Neuronal stem cell (in vitro differentiated cells): ENCODE measurements at places on chromosomes 5 and 9.

DNA sequence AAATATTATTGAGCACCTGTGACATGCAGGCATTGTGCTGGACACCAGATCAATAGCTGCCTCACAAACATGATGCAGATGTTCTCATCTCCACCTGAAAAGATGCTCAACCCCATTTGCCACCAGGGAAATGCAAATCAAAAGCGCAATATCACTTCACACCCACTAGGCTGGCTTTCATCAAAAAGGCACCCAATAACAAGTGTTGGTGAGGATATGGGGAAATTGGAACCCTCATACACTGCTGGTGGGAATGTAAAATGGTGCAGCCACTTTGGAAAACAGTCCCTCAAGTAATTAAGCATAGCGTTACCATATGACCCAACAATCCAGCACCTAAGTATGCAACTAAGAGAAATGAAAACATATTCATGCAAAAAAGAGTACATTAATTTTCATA, 24.7 kb downstream of the FGF1 start:
- no peak for DNase-seq

- no peak for DNase-seq
These were observed 134.0 kb downstream of the KCTD16 start for GRCh38 chr5:144304688-144305087.

GRCh38 chr5:109305352-109305751, 104.4 kb downstream of the PJA2 start:
- DNase-seq: no peak

DNA sequence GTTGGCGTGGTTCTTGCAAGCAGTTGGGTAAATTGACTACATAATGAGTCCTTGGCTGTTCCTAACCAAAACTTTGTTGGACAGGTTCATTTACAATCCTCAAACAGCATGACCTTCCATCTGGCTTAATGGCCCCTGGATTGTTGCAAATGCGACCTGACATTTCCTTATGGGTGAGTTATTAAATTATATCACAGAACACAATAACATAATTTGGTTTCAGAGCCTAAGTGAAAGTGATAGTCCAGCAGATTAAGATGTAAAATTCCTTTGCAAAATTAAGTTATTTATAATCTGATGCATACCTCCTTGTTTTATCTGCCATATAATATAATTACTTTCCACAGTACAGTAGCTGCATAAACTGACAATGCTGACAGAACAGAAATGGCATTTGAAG, 224.4 kb downstream of the TUSC1 start:
- no peak for DNase-seq

DNA sequence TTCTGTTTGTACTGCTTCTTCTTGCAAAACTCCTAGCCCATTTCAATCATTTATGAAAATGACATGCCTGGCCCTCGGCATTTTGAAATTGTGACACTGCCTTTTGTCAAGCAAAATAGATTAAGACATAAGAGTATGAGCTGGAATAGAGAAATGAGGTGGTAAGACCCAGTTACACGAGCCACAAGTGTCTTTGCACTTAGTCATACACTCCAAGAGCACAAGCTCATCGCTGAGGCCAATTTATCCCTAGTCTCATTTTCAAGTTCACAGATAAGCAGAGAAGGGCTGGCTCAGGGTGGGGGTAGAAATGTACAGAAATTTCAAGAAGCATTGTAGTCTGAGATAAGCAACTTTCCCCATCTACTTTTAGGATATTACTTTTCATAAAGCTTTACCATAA, 40.6 kb upstream of the MAP1B start:
- DNase-seq: no peak

DNA sequence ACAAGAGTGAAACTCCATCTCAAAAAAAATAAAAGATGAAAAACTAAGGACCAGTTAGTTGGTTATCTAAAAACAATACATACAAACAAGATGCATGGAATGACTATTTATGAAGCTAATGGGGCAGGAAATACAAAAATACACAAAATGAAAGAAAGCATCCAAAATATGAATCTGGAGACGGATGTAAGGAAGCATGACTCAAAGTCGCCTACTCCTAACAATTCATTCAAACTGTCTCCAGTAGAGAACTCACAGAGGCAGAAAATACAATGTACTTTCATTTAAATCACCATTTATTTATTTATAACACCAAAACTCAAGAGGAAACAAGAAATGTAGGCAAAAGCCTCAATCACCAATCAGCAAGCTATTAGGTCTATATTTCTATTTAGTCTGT, 68.4 kb downstream of the SCAI start:
- no peak for DNase-seq

GRCh38 chr5:144659634-144660227, 489.1 kb downstream of the KCTD16 start:
- DNase-seq: no peak

DNA sequence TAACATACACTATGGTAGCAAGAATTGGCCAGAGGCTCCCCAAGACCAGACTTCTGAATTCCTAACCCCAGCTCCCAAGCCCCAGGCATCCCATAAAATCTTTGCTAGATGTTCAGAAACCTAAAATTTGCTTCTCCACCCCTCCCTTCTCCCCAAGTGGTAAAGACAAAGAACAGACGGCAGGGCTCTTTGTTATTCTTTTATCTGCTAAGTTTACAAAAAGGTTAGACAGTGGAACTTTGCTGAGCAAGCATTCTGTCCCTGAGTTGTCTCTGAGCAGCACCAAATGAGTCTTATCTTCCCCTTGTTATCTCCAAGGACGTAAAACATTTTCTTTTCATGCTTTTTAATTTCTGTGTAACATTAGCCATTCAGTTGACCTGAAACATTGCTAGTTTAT, 30.2 kb downstream of the TJP2 start:
- DNase-seq: no peak

DNA sequence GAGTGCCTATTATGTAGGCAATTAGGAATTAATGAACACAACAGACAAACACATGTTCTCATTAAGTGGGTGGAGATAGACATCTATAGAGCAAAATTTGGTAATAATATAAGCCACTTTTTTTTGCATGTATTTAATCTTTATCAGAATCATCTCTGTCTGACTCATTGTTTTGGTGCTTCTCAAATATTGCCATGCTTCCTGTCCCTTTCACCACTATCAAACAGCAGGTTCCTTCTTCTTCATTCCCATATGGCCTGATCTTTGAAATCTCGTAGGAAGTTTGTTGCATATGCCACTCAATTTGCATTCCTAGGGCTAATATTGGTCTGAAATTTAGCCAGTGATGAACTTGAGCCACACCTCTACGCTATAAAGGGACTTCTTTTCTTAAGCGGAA, 128.9 kb upstream of the SPEF2 start:
- no peak for DNase-seq

DNA sequence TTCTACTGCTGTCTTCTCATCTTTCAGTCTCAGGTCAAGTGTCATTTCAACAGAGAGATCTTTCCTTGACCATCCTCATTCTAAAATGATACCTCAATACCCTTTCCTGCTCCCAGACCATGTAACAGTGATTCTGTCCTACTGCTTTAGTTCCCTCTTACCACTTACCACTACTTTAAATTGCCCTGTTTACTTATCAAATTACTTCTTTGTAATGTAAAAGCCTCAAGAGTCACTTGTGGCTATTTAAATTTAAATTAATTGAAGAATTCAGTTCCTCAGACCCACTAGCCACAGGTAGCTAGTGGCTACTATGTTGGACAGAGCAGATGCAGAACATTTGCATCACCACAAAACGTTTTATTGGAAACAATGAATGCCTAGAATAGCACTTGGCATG, 217.3 kb downstream of the ADAMTS6 start:
- no peak for DNase-seq

GRCh38 chr5:67502951-67503350, 306.4 kb upstream of the CD180 start:
- no peak for DNase-seq

GRCh38 chr5:120974690-120975089, 510.6 kb downstream of the PRR16 start:
- no peak for DNase-seq

- no peak for DNase-seq
These were observed 220.8 kb upstream of the SLC24A2 start for GRCh38 chr9:20009606-20010005.

DNA sequence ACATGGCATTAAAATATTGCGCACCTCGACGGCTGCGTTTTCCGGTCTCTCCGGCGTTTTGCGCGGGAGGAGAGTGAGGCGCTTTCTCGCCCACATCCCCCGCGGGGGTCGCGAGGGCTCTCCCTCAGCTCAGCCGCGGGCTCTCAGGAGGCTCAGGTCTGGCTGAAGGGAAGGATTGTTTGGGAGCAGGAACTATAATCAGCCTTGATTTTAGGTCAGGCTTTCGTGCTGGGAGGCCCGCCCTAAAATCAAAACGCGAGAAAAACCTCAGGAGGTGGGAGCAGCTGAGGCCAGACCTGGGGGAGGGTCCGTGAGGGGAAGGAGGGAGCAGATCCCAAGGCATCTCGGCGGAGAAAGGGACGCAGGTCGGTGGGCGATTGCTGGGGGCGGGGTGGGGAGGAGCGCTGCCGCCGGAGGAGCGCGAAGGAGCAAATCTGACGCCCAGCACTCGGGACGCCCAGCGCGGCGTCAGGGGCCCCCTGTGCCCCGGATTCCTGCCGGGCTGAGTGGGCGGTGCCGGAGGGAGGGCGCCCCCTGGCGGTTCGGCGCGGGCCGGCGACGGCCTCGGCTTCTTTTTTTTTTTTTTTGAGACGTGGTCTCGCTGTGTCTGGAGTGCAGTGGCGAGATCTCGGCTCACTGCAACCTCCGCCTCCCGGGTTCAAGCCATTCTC, 18.7 kb upstream of the RNF130 start:
- peak; percentile 88 for DNase-seq

- no peak for DNase-seq
These were observed 91.4 kb downstream of the NSUN2 start for GRCh38 chr5:6541256-6542013.

- DNase-seq: no peak
These were observed 32.0 kb downstream of the SEMA5A start for GRCh38 chr5:9513827-9514226.

GRCh38 chr5:54558362-54558761, 40.8 kb downstream of the SNX18 start:
- no peak for DNase-seq

DNA sequence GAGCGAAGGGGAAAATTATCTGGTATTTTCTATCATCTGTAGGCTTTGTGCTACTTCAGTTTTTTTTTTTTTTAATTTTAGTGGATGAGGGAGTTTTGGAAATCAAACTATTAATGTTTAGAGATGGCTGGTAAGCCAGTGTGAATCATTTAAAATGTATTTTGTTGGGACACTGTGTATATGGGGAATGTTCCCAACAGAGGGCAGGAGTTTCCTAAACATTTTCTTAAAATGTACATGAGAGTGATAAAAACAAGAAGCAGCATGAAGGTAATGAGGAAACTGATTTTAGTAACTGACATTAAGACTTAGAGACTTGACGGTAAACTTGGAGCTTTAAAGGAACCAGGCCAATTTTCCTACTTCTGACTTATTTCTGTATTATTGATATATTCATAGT, 68.2 kb upstream of the ITGA2 start:
- no peak for DNase-seq

DNA sequence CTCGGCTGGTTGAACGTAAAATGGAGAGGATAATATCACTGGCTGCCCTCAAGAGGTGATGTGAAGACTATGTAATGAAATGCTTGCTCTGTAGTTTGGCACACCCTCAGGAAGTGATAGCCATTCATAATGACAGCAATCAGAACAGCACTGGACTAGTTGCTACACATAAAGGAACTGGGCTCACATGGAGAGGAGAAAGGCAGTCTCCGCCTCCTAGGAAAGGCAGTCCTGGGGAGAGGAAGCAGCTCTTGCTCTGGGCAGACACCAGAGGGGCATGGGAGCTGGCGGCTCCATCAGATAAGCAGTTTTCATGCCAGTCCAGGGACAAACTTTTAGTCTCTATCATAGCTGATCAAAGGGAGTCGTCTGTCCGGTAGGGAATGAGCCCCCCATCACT, 46.9 kb downstream of the ARHGEF37 start:
- DNase-seq: no peak

DNA sequence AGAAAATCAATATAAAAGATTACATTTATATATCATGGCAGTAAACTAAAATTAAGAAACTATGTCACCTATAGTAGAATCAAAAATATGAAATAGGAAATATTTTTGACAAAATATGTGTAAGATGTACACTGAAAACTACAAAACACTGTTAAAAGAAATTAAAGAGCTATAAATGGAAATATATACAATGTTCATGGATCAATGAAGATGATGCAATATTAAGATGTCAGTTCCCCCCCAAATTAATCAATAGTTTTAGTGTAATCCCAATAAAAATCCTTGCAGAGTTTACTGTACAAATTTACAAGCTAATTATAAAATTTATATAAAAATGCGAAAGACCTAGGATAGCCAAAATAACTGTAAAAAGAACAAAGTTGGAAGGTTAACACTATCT, 173.0 kb upstream of the ADRA1B start:
- no peak for DNase-seq
